Stimulated activated effector memory CD8-positive, alpha-beta T cell treated with anti-CD3 and anti-CD28 coated beads, Interleukin-12 subunit alpha, Interleukin-12 subunit beta, amount 100 ng/mL, for 72 hours (primary cell): ENCODE measurements at places on chromosomes 5 and 9.
A peak's percentile ranks its signal among the peaks of the same experiment; 100 is the strongest.

- DNase-seq = no peak
These were observed 403.3 kb upstream of the PTPRD start for GRCh38 chr9:11016081-11016480.

DNA sequence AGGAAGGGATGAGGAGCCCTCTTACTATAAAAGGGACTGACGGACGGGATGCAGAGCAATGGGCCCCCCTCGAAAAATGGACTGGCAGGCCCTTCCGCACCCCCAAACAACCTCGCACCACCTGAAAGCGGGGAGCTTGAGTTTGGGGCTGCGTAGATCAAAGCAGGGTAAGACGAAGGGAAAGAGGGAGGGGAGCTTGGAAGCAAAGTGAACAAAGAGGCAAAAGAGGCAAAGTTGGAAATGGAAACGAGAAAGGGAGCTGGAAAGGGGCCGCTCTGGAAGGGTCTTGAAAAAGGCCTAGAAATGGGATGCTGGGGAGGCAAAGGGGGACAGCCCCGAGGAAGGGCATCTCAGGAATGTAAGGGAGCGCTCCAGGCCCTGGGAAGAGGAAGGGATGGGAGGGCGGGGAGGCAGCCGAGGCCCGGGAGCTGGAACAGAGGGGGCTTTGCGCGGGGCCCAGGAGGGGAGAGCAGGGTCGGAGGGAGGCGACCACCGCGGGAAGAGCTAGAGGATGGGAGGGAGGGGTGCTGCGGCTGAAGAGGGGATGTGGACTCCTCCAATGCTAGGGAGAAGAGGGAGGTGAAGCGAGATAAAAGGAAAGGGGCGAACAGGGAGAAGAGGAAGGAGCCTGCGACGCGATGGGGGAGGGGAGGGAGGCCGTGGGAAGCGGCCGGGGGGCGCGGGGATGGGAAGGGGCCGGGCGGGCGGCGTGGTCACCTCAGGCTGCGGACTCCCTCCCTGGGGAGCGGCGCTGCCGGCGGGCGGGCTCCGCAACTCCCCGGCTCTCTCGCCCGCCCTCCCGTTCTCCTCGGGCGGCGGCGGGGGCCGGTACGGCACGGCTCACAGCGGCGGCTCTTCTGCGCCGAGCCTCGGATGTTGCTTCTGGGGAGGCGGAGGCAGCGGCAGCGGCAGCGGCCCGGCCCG lies 577 bp downstream of the RNF145 start:
- peak; percentile 58 for DNase-seq

DNA sequence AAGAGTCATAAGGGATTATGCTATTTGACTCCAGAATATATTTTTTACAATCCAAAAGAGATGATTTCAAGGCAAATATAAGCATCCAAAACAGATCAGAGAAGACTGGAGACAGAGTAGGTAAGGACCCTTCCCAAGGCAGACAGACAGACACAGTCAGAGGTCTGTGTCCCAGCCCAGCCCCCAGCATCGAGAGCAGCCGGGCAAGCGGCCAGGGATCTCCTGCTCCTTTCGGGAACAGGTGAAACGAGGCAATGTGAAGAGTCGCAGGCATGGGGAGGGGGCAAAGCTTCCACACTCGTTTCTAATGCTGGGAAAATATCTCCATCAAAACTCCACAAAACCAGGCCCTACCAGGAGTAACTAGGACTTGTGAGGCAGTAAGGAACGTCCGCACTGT lies 5.8 kb downstream of the PAEP start:
- no peak for DNase-seq

DNA sequence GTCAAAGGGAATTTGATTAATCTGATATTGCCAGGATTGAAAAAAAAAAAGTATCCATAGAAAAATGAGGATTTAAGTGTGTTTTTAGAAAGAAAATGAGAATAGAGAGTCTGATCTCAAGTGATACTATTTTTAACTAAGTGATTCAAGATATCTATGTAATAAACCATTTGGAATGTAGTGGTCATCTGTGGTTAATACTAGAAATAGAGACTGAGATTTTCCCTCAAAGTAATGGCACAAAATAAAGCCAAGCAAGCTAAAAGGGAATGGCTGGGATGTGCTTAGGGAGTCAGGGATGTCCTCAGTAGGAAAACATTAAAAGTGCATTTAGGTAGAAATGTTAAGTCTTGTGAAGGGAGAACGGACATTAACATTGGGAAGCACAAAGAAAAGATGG lies 90.6 kb downstream of the FBXO4 start:
- DNase-seq = no peak

GRCh38 chr9:134622896-134623257 lies 18.7 kb upstream of the COL5A1 start:
- DNase-seq = no peak

DNA sequence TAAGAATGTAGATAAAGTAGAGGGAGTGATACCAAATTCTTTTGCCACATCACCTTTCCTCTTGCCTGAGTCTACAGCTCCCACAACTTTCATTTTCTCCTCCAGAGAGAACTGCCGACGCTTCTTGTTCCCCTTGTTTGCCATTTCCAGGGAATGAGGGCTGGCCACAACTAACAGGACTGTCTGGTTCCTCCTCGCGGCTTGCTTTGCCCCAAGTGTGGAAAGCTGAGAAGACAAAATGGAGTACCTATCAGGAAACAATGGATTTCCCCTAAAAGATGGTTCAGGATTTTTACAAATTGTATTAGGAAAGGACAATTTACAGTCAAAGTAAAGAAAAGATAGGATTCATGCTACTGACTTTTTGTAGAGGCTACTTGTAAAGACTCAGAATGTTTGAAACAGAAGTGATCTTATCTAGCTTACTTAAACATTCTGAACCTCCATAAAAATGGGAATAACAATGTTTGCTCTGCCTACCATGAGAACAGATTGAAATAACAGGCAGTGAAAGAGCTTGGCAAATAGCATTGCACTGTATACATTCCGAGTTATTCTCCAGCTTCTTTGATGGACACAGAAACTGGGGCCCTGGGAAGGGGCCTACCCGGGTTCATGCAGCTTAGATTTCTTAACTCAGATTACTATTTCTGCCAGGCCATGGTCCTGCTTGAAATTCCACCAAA lies 4.1 kb downstream of the TIGD6 start:
- no peak for DNase-seq

DNA sequence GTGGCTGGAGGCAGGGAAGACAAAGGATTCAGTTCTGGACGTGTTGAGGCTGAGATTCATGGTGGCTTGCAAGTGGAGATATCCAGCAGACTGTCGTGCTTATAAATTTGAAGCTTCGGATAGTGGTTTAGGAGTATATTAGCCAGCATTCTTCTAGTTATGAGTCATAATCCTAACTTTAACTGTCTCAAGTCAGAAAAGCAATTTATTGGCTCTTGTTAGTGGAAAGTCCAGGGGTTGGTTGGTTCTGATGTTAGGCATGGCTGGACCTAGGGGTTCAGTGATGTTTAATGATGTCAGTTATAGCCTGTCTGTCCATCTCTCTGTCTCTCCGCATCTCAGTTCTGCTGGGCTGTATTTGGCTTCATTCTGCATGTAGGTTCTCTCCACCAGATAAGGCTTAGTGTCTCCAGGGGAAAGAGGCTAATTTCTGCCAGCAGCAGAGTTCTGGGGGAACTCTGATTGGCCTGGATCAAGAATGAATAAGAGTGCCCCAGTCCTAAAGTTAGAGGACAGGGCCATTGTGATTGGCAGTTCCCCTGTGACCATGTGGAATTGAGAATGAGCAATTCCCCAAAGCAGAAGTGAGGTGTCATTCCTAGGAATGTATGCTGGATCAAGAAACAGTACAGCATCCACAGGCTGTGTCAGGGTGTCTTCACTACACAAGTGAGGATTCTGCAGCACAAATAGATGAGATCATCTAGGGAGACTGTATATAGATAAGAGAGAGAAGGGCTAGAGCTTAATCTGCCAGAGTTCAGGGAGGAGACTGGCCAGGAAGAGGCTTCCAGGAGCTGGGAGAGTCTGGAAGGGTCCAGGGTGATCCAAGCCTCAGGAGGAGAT lies 72.9 kb upstream of the SHB start:
- no peak for DNase-seq

GRCh38 chr9:93650448-93650847 lies 74.1 kb downstream of the PHF2 start:
- no peak for DNase-seq

DNA sequence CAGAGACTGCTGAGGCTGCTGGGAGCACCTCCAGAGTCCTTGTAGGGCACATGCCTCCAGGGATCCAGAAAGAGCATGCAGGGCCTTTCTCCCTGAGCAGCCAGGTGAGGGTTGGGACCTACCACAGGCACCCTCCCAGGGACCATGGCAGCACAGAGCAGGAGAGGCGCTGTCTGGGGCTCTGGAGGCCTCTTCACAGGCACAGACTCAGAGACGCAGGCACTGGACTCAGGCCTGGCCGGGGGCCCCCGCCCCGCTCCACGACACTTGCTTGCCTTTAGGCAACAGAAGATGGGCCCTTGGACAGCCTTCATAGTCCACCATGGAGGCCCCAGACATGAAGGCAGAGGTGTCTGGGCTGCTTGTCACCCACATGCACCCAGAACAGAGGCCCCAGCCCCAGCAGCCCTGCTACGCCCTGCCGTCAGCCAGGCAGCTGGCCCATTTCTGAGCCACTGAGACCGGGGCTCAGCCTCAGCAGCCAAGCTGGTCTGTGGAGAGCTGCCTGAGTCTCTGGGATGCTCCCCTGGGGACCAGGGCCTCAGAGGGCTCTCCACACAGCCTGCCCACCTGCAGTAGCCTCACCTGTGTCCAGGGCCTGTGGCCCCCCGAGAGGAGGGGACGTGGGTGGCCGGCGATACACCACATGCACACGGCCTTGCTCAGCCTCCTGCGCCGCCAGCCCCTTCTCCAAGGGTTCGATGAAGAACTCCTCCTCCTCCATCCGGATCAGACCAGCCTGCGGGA lies 72.8 kb downstream of the ADAMTS2 start:
- no peak for DNase-seq

DNA sequence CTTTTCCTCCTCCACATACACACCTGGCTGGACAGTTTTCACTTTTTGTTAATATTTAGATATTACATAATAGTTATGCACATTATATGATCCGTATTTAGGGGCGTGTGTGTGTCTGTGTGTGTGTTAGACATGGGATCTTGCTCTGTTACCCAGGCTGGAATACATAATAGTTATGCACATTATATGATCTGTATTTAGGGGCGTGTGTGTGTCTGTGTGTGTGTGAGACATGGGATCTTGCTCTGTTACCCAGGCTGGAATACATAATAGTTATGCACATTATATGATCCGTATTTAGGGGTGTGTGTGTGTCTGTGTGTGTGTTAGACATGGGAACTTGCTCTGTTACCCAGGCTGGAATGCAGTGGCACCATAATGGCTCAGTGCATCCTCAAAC lies 199.0 kb upstream of the OTULINL start:
- DNase-seq = no peak

GRCh38 chr9:129070696-129071525 lies 10.0 kb upstream of the DOLPP1 start:
- DNase-seq = no peak

GRCh38 chr5:177296581-177296980 lies 6.9 kb downstream of the RAB24 start:
- DNase-seq = no peak

- no peak for DNase-seq
These were observed 386.1 kb upstream of the KIF2A start for GRCh38 chr5:61919920-61920319.

GRCh38 chr9:113343732-113344231 lies 3.7 kb upstream of the WDR31 start:
- no peak for DNase-seq

- DNase-seq = peak; percentile 74
These were observed 802 bp downstream of the SPIN1 start for GRCh38 chr9:88388886-88389605.

GRCh38 chr5:124997186-124997893 lies 250.9 kb upstream of the ZNF608 start:
- DNase-seq = no peak

GRCh38 chr5:61625681-61626621 lies 293.9 kb downstream of the ZSWIM6 start:
- DNase-seq = peak; percentile 34

DNA sequence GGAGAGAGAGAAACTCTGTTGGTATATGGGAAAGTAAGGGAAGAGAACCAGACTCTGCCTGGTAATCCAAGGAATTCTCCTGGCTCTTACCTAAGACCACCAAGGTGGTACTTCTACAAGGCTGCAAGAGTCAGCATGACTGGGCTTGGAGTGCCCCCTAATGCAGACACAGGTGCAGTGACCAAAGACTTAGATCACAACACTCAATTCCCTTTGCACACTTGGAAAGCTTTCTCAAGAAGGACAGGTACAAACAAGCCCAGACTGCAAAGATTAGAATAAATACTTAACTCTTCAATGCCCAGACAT lies 25.2 kb downstream of the UGT3A2 start:
- DNase-seq = no peak

GRCh38 chr9:130636648-130637020 lies 27.8 kb upstream of the PRDM12 start:
- DNase-seq = no peak

DNA sequence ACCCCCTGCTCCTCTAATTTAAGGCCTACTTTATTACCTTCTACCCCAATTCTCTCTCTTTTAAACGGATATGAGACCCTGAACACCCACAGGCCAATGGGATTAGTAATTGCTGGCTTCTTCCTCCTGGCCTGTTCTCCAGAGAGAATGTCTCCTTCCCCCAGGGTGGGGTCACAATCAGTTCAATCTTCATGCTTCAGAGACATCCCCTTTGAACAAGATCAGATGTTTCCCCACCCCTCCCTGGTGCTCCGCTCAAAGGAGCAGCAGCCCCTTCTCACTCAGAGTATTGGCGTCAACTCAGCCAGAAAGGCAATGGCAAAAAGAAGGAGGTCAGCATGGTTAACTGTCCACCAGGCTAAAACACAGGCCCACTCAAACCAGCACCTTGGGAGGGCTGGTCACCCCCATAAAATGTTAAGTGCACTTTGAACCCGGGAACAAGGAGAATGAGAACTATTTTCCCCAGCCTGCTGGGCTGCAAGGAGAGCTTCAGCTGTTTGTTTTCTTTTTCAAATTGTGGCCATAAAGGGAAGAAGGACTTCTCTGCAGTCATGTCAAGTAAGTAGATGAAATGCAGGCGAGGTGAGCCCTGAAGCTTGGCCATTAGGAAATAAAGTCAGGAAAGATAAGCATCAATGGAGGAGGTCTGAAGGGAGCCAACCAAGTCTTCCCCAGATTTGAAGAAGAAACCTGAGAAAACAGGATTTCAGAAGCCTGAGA lies 20.1 kb downstream of the LHFPL2 start:
- no peak for DNase-seq

DNA sequence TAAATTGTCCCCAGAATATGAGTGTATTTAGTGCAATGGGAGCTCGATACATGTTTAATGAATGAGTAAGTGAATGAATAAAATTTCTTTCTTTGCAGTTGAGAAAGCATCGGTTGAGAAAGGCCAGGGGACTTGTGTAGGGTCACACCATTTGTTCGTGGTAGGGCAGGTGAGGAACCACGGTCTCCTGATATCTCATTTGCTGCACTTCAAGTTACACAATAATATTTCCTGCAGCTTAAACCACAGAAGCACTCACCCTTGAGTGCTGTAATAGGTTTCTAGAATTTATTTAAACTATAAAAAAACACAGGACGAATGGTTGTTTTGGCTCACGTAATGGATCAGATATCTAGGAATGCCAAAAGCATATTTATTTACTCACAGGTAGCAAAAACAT lies 429.8 kb downstream of the SPATA31D1 start:
- no peak for DNase-seq

GRCh38 chr5:31511305-31511704 lies 20.6 kb downstream of the DROSHA start:
- DNase-seq = no peak
